ENCODE measurements at places on chromosomes 11 and 22.

DNA sequence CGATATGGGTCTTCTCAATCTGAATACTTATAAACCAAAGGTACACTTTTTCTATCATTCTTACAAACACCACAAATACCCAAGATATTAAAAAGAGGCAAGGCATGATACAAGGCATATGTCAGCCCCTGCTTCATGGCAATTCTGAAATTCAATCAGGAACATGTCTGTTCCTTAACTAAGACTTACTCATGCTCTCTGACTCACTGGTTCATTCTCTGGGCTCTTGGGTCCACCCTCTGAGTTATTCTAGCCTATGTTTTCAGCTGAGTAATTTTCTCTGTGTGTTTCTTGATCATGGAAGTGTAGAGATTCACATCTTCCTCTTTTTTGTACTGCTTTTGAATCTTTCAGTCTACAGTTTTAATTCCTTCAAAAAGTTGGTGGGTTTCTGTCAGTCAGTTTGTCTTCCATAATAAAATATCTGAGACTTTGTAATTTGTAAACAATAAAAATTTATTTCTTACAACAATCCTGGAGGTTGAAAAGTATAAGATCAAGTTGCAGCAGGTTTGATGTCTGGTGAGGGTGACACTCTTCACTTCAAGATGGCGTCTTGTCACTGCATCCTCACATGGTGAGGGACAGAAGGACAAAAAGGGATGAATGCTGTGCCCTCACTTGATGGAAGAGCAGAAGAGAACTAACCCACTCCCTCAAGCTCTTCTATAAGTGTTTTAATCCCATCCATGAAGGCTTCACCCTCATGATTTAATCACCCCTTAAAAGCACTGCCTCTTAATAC is 211.7 kb downstream of the FAM76B start:
- no peak for DNase-seq

GRCh38 chr11:33321422-33321821 is 64.2 kb downstream of the HIPK3 start:
- DNase-seq, result no peak

GRCh38 chr11:69371731-69372588 is 78.0 kb downstream of the MYEOV start:
- DNase-seq, result no peak

GRCh38 chr11:44372989-44373388 is 63.0 kb upstream of the ALX4 start:
- DNase-seq, result no peak

GRCh38 chr11:44519989-44520737 is 45.3 kb upstream of the CD82 start:
- no peak for DNase-seq

DNA sequence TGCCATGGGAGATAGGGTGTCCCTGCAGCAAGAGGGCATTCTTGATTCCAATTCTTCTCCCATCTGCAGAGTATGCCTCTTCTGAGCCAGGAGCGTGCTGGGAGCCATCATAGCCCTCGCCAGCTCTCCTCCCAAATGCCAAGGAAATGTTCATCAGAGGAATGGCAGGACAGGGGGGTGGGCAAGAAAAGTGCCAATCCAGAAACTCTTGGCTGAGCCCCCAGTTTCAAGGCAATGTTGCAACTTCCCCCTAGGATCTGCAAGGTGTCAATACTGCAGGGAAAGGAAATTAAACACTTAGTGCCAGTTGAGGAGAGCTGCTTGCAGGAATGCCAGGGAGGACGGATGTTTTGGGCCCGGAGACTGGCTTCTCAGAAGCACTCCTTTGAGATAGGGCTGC is 94.8 kb upstream of the PRDM11 start:
- no peak for DNase-seq

- no peak for DNase-seq
Observed at GRCh38 chr11:1918436-1919315, 827 bp upstream of the TNNT3 start.

- DNase-seq, result no peak
Observed at GRCh38 chr11:65014726-65015227, 817 bp downstream of the ARL2 start.

Measured in T follicular helper cell (primary cell).